ENCODE measurements at places on chromosomes 3 and 15.
A peak's percentile ranks its signal among the peaks of the same experiment; 100 is the strongest.

DNA sequence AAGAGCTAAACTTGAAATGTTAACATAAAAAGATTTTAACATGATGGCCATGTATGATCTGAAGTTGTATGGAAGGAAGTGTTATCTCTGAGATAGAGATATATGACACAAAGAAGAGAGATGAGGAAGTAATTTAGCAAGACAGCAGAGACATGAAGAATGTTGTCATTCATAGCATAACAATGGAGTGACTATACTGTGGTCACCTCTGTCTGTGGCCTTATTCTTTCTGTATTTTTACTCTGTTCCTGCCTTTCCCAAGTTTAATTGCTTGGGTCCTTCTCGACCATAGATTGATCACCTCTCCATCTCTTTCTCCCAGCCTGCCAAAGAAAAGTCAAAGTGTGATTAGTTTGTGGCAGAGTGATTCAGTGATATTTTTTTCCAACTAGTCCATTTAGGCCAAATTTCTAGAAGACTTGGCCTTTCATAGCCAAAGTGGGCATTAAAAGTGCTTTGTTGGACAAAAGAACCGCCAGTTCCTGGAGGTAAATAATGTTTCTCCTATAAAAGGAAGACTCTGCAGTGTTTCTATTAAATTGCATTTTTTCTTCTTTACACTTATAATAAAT, 711.9 kb downstream of the CADM2 start:
- no peak for DNase-seq

DNA sequence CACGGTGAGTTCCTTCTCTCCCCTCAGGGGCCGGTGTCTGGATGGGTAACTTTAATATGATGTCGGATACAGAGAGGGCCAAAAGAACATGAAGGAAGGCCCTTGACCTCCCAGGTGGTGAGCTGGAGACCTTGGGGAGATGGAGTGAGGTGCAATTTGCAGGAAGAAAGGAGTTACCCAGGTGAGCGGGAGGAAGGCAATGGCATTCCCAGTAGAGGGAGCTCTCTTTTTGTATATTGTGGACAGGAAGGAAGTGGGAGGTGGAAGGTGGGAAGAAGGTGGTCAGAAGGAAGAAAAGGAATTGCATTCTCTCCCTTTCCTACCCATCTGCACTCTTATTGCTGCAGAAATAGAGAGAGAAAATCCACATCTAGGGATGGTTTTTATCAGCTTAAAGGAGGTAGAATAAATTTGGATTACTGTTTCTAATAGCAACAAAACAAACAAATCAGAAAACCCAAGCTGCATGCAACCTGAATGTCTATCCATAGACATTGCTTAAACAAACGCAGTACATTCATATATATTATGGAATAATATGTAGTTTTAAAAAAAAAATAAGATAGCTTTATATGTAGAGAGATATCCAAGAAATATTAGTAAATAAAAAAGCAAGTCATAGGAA, 169.0 kb upstream of the TSC22D2 start:
- no peak for DNase-seq

- DNase-seq, result no peak
These were observed 16.3 kb downstream of the CCDC13 start for GRCh38 chr3:42756681-42757213.

- no peak for DNase-seq
These were observed 5.4 kb downstream of the TGFBR2 start for GRCh38 chr3:30611613-30612436.

DNA sequence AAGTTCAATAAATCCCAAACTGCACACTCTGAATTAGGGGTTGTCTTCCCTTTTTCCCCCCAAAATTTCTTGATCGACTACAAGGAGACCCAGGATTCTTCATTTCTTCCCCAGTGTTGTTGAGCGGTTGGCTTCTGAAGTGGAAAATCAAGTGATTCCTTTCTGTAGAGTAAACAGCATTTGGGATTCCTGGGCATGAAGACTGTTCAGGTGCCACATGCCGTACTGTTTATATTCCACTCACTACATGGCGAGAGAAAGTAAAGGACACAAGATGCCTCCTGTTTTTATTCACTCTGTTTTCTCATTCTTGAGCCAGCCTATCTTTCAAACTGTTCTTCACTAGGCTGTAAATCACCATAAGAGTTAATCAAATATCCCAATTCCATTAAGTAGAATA, 12.6 kb downstream of the FSTL1 start:
- no peak for DNase-seq

DNA sequence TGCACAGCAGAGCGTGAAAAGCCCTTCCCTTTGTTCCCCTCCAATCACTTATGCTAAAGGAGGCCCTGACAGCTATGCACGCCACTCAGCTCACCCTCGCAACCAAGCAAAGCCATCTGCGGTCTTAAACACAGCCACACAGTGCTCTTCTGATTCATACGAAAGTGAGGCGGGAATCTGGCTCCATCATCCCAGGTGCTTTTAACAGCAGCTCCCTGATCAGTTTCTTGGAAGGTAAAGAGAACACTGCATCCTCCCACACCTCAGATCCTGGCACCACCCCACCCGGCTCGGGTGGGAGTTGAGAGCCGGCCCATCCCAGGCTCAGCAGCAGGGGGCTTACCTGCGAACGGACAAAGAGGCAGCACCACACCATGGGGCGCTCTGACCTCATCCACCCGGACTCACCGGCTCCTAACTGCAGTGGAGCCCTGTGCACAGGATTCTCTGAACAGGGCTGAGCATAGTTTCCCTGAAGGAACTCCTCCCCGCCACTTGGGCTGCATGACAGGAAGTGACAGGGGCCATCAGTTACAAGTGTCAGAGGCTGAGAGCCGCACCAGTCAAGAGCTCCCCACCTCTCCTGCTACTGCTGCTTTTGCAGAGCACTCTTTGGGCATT, 114.3 kb upstream of the ARHGEF3 start:
- DNase-seq, result peak; percentile 32

DNA sequence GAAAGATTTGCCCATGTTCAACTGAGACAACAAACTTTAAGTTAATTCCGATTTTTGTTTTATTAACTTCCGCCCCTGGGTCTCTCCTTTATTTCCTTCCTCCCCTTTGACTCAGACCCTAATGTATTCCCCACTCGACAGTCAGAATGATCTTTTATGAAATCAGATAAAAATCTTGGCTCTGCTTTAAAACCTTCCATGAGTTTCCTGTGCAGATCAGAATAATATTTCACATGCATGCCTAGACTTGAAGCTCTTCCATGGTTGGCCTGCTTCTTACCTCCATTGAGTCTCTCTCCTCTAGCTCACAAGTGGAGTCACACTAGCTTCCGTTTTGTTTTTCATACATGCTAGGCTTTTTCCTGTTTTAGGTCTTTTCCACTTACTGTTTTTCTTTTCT, 116.8 kb upstream of the SPATA16 start:
- DNase-seq, result no peak

DNA sequence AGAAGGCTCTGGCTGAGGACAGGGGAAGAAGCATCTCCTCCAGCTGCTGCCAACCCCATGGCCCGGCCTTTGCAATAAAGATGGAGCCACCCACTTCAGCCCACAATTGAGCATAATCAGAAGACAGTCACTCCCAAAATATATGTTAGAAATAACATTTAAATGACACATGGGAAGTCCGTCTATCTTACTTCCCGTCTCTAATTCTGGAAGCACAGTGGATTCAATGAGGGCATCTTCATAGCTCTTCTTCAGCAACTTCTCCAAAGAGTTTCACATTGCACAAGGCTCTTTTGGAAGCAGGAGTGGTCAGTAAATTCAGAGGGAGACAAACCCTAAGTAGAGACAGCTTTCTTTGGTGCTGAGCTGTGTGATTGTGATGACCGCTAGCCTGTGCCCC, 67.0 kb upstream of the SEC61A1 start:
- DNase-seq, result no peak

- no peak for DNase-seq
These were observed 255.9 kb downstream of the XXYLT1 start for GRCh38 chr3:195015021-195015420.

DNA sequence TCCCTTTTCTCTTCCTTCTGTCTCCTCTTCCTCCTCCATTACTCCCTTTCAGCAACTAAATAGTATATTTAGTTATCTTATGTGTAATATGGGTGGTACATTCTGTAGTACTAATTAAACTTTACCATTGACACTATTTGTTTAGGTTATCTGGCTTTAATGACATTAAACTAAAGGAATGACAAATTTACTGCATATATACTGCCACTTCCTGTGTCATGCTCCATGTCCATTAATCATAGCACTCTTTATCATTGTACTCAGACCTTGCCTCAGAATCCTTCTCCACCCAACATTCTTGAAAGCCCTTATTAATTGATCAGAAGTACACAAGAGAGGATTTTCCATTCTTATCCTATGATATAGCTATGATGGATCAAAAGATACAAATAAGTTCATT, 244.2 kb downstream of the NAALADL2 start:
- no peak for DNase-seq

DNA sequence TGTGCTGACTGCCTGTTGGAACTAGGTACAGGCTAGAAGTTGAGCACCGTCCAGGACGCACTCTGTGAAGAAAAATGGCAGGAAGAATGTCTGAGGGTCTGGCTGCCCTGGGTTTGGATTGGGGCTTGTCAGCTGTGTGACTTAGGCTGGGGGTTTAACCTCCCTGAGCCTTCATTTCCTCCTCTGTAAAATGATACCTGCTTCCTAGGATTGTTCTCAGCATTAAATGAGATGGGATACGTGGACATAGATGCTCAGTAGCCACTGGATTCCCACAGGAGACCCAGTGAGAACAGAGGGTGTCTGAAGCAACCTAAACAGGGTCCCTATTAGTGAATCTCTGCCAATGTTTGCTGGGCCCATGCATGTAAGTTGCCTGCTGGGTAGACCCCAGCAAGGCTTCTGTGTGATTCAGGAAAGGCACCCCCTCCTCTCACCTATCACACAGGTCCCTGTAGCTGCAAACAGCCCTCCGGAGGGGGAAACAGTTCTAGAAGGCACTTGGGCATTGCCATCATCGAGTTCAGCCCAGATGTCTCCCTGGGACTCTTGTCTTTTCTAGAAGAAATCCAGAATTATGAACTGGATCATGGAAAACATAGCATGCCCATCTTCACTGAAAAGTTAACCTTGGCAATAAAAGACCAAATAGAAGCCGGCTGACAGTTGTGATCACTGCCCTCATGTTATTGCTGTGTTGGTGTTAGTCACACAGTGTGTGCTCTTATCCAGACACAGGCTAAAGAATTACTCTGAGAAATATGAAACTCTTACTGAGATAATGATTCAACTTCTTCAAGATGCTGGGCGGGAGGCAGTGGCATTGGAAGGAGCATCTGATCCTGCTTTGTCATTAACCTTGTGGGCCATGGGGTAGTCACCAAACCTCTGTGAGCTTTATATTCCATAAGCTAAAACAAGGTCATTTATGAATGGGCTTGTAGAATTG, 64.5 kb downstream of the SMAD6 start:
- DNase-seq, result no peak

DNA sequence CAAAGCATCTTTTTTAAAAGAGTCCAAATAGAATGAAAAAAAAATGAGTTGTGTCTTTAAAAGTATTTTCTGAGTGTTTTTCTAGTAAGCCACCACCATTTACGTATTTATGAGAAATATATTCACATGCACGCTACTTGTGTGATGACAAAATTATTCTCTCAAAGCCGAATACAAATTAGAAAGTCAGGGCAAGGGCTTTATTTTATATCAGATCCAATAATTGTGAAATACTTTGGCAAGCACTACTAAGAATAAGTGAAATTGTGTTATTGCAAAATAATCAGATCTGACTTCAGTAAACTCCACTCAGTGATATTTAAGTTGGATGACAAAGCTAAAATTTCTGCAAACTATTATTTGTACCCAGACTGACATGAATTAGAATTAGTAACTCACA, 589.3 kb upstream of the KCNMB2 start:
- no peak for DNase-seq

DNA sequence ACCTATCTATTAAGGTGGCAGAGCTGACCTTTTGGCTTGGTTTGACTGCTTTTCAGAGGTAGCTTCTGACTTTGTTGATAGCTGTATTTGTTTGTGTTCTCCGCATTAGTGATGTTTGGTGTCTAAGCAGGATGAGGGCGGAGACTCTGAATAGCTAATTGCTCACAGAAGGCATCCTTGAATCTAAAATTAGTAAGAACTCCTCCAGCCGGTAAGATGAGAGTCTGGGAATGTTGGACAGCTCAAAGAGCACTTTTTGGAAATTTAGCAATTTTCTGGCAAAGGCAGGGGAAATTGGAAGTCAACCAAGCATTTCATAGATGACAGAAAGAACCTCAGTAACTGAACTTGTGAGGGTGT, 174.1 kb downstream of the KLHL25 start:
- DNase-seq, result no peak

GRCh38 chr3:40827942-40828688, 303.4 kb downstream of the ZNF621 start:
- no peak for DNase-seq

GRCh38 chr3:197169028-197169427, 129.4 kb downstream of the DLG1 start:
- DNase-seq, result no peak

- DNase-seq, result no peak
These were observed 146.1 kb upstream of the BCHE start for GRCh38 chr3:165983284-165983683.

GRCh38 chr15:101169495-101170071, 82.3 kb downstream of the CHSY1 start:
- DNase-seq, result no peak

DNA sequence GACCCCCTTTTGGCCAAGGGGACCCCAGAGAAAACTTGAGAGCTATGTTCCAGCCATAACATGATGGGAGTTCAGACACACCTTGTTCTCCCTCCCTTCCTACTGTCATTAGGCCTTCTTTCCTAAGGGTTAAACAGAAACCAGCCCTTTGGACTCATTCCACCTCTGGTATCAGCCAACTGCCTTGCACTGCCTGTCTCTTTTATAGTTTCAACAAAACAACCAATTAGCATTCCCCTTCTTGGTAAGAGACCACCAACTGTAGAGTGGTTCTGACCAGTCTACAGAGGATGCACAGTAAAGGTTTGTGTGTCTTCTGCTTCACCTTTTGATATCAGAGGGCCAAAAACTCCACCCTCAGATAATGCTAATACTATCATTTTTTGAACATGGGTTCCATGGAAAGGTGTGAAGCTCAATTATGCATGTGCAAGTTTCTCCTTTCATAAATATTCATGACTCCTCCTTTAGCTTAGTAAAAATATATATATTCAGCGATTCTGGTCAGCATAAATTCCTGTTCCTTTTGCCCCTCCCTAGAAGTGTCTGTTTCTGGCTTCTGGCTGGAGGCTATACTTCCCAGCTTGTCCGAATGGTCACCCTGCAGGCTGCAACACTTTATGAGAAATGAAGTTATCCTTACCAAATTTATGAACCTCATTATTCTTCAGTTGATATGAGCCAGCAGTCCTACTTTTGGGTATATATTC, 55.9 kb downstream of the SERP1 start:
- no peak for DNase-seq
